Left lobe of liver (tissue), 2 donors: ENCODE measurements at places on chromosomes 4 and X.

- DNase-seq, result peak; percentile 76
These were observed 117.3 kb downstream of the ENPP6 start for GRCh38 chr4:184100297-184100885.

DNA sequence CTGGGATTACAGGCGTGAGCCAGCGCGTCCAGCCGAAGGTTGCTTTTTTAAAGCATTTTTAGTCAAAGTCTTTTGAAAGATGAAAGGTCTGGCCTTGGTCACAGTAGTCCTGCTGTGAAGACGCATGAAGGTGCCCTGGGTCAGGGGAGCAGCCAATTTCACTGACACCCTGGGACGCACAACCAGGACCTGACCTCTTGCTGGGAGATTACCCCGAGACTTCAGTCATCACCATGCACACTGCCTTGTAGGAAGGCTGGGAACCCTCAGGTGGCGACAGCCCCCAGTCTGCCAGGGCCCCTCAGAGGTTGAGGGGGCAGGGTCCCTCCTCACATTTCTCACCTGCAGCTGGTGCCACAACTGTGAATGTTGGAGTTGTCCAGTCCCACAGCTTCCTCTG lies 53.2 kb downstream of the CPLX1 start:
- DNase-seq, result no peak

GRCh38 chrX:11304829-11305228 lies 11.6 kb downstream of the AMELX start:
- DNase-seq, result no peak

DNA sequence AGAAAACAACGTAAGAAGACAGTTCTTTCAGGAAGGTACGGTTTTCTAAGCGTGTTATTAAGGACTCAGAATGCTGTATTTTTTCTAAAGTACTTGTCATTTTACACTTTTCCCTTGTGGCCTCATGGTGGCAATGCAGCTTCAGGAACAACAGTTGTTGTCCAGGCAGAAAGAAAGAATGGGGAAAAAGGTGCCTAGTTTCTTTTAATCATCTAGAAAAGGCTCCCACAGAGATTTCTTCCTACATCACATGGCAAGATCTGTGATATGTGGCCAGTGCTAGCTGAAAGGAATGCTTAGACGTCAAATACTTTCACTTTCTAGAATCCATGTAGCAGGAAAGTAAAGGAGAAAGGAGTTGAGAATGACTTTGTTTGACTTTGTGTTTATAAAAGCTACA lies 49.0 kb upstream of the TRAM1L1 start:
- DNase-seq, result no peak

DNA sequence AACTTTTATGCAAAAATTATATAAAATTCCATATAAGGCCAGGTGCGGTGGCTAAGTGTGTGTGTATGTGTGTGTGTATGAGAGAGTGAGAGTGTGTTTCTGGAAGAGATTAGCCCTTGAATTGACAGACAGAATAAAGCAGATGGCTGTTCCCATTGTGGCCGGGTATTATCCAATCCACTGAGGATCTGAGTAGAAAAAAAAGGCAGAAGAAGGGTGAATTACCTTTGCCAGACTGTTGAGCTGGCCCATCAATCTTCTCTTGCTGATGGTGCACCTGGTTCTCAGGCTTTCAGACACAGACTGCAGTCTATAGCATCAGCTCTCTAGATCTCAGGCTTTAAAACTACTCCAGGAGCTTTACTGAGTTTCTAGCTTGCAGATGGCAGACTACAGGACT lies 92.2 kb upstream of the SLIT2 start:
- DNase-seq, result no peak

DNA sequence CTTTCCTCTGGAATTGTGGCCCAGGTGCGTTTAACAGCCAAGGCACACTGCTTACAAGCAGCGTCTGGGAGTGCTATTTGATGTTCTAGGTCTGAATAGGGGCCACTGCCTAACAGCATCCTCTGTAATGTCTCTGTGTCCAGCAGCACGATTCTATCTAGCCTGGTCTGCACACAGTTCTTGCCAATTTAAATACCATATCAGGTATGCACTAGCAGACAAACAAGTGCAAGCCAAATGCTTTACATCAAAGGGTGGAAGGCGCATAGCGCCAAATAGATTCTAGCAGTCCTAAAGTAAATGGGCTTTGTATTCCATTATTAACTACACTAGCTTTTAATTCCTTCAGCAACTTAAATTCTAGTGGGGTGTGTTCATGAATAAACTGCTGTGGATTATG lies 15.8 kb upstream of the UGDH start:
- DNase-seq, result no peak
